Right atrium auricular region (tissue), 2 donors: ENCODE measurements at places on chromosomes 7 and 10. TPM values are rescaled to one million over a fixed set of nuclear protein-coding genes. Genes with fewer than 3 reads are reported as not detected.

NEUROG3 gene
- not detected for total RNA-seq

IFIT1B gene
- total RNA-seq, result not detected

KCNH2 gene
- 119 TPM for total RNA-seq

PKD1L1 gene
- total RNA-seq, result 0.98 TPM

GPR26 gene
- total RNA-seq, result not detected

C7orf33 gene
- not detected for total RNA-seq

SVIL gene
- 340 TPM for total RNA-seq

CEP55 gene
- 1.8 TPM for total RNA-seq

WNT8B gene
- not detected for total RNA-seq

PLOD3 gene
- 35.5 TPM for total RNA-seq

SPDYE5 gene
- not detected for total RNA-seq

ABCA13 gene
- not detected for total RNA-seq

FOXK1 gene
- total RNA-seq, result 19.4 TPM

GRM3 gene
- total RNA-seq, result not detected

SLC16A9 gene
- 0.90 TPM for total RNA-seq

PNLIP gene
- total RNA-seq, result not detected

IQUB gene
- 0.51 TPM for total RNA-seq

PRR15 gene
- 4.2 TPM for total RNA-seq

GNAI1 gene
- total RNA-seq, result 9.2 TPM

FAM221A gene
- 6.5 TPM for total RNA-seq

HOGA1 gene
- 17.6 TPM for total RNA-seq

KIAA1217 gene
- 33.3 TPM for total RNA-seq

LRMDA gene
- total RNA-seq, result 19.1 TPM
